ENCODE measurements at places on chromosomes 16 and 17.

- no peak for DNase-seq
Measured at GRCh38 chr17:6857336-6857735, 25.8 kb upstream of the TEKT1 start.

- no peak for DNase-seq
Measured at GRCh38 chr16:23896832-23897821, 61.3 kb downstream of the PRKCB start.

DNA sequence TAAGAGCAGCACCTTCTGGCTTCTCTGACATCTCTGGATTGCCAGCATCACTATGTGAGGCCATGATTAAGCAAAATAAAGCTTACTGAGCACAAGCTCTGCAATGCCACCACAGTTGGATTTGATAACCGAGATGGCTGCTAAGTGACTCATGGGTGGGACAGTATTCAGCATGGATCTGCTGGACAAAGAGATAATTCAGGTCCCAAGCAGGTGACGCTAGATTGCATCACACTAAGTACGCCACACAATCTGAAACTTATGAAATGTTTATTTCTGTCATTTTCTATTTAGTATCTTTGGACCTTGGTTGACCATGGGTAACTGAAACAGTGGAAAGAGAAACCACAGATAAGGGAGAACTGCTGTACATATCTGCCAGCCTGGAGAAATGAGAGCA is 27.4 kb downstream of the CDRT15 start:
- no peak for DNase-seq

DNA sequence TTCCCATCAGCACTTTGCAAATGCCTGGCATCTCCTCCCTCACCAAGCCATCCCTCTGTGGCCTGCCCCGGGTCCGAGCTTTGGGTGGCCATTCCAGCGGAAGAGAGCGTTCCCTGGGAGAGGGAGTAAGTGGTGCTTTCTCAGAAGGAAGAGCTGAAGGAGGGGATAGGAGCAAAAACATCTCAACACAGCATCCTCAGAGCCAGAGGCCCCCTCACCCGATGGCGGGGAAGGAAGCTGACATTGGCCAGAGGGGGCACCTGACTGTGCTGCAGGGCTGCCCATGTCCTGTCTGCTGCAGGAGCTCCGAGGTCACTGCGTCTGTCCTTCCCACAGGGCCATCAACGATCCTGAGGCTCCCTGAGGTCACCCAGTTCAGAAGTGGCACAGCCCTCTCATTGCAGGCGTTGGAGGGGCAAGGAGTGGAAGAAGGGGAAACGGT is 427 bp upstream of the TLCD3B start:
- no peak for DNase-seq

- no peak for DNase-seq
Measured at GRCh38 chr16:52742052-52742451, 195.1 kb upstream of the TOX3 start.

GRCh38 chr17:61468263-61468907 is 16.2 kb downstream of the TBX4 start:
- DNase-seq = no peak

GRCh38 chr16:4591706-4592470 is 22.8 kb downstream of the UBALD1 start:
- no peak for DNase-seq
